ENCODE measurements at places on chromosomes 7 and 10.

GRCh38 chr7:158094046-158094445 lies 493.6 kb downstream of the PTPRN2 start:
- DNase-seq: no peak

DNA sequence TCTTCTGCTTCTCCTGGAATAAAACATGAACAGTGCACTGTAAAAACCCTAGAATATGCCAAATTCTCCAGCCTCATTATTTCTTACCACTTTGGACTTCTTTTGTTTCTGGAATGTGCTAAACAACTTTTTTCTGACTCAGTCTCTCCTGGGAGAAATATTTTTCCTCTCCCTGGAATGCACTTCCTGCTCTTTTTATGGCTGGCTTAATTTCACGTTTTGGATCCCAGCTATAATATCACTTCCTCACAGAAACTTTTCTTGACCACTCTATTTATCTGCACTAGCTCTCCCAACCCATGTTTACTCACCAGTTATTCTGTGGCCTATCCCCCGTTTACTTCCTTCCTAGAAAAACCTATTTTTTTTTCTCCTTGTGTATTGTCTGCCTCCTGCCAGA lies 26.7 kb downstream of the ABCB5 start:
- DNase-seq: no peak

- no peak for DNase-seq
Measured at GRCh38 chr10:7667262-7668141, 736 bp upstream of the ITIH5 start.

DNA sequence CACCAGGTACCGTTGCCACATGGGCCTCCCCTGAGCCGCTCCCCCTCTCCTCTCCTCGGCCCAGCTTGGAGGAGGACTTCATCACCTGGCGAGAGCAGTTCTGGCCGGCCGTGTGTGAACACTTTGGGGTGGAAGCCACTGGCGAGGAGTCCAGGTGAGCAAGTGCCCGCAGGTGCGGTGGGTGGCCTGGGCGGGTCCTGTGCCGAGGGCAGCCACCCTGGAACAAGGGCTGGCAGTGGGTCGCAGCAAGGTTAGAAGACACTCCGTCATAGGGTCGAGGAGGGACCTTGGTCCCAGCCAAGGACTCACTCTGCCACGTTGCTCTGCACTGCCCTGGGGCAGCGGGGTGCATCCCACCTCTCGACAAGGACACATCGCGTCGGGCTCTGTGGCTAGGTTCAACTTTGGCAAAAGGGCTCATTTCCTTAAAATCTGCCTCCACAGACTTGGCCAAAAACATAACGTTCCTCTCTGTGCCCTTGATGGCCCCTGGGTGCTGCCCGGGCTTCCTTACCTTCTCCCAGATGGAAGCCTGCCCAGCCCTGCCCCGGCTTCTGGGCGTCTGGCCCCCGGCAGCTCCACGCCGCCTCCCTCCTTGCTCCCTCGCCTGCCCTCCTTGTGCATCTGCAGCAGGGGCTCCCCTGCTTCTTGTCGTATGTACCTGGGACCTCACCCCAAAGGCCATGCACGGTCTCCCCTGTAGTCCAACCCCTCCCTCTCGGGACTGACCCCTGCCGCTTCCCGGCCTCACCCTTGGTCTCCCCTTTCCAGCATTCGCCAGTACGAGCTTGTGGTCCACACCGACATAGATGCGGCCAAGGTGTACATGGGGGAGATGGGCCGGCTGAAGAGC lies 12.7 kb downstream of the TMEM120A start:
- DNase-seq: no peak

- DNase-seq: no peak
Measured at GRCh38 chr10:61701055-61701705, 38.5 kb downstream of the CABCOCO1 start.

- DNase-seq: no peak
Measured at GRCh38 chr10:8137272-8137681, 82.8 kb downstream of the GATA3 start.

DNA sequence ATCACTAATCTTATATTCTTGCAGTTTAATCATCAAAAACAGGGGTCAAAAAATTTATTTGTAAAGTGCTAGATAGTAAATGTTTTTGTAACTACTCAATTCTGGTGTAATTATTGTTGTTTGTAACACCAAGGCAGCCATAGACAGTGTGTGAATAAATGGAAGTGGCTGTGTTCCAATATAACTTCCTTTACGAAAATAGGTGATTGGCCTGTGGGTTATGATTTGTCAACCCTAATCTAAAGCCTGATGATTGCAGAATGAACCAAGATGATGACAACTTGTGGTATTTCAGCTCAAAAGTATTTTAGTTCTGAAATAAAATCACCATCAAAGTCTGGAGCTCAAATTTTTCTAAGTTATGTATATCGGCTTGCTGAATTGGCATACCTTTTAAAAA lies 34.4 kb upstream of the ETV1 start:
- DNase-seq: no peak

GRCh38 chr7:82517050-82517449 lies 73.5 kb upstream of the CACNA2D1 start:
- no peak for DNase-seq

- peak; percentile 87 for DNase-seq
Measured at GRCh38 chr10:33136271-33136670, 178.2 kb upstream of the ITGB1 start.

DNA sequence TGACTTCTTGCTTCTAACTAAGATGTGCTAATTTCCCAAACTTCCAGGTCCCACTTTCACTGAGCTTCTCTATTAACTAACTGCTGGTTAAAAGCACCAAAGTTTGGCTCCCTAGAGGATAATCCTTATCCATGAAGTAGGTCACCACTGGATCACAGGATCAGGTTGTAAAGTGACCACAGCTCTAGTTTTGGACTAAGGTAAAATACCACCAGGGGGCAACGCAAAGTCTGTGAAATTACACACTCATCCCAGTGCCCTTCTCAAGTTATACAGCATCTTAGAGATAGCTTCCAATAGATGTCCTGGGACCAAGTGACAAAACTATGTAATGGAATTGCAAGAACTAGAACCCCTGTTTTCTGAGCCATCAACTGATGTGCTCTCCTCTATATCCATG lies 116.4 kb upstream of the ASAH2 start:
- no peak for DNase-seq

DNA sequence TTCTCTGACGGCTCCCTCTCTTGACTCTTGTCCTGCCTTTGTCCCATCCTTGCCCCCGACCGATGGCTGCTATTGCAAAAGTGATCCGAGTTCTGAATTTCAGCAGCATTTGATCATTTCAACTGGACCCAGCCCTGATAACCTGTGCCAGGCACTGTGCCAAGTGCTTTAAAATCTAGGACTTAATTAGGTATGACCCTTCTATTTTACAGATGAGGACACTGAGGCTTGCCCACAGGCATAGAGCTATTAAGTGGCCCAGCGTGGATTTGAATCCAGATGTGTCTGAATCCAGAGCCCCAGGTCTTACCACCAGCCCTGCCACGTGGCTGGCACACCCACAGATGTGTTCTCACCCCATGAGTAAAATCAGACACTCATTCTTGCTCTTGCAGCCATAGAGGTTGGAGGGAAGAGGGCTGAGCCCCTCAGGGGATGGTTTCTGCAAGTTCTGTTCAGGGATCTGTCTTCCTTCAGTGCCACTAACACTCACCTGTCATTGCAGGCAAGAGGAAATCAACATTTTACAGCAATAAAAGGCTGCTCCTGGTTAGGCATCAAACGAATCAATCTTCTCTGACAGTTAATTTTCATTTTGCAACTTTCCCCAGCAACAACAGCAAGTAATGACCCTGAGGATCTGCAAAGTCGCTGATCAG lies 101.2 kb downstream of the GRID1 start:
- DNase-seq: no peak

GRCh38 chr7:47351233-47352154 lies 230.4 kb downstream of the TNS3 start:
- DNase-seq: no peak

DNA sequence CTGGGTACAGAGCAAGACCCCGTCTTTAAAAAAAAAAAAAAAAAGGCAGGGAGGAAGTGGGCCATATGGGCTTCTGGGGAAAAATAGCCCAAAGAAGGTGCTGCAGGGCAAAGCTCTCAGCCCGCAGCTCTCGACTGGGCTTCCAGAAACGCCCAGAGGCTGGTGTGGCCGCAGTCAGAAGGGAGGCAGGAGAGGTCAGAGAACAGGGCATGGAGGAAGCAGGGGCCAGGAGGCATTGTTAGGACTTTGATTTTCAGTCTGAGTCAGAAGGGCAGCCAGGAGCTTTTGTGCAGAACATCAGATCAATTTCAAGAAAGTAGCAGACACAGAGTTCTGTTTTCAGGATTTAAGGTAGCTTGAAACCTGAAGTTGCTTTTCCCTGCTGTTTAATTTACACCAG lies 35.3 kb upstream of the CYTH3 start:
- no peak for DNase-seq

GRCh38 chr10:58615237-58615935 lies 102.7 kb downstream of the BICC1 start:
- DNase-seq: no peak

- no peak for DNase-seq
Measured at GRCh38 chr10:8137726-8138125, 83.2 kb downstream of the GATA3 start.

DNA sequence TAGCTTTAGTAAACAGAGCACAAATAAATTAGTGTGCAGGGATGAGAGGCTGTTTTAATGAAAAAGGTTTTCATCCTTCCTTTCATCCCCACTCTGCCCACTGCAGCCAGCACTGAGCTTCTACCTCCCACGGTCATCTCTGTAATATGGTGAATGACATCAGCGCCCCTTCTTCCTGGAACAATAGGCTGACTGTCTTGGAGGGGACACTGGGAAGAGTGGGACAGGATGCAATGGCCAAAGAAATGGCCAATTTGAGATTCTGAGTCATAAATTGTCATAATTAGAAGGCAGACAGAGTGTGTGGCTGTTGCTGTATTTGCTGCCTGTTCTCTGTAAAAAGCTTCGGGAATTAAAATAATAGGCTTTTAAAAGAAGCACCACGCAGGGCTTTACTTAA lies 126.7 kb upstream of the CALN1 start:
- DNase-seq: no peak

DNA sequence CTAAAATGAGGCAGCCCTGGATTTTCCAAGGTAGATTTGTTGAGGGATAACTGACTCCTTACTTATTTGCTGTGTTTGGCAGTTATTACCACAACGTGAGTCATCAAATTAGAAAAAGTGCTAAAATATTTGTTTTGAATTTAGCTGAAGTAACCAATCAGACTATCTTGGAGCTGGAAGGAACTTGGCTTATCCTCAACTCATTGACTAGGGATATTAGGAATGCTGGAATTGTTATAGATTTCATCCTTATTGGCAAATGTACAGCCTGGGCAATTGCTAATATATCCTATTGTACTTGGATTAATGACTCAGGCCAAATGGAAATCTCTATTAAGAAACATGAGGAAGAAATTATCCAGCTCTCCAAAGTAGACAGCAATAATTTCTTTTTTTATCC lies 1189.0 kb upstream of the LRRN3 start:
- no peak for DNase-seq

- DNase-seq: no peak
Measured at GRCh38 chr7:97835296-97836138, 36.7 kb downstream of the ASNS start.

DNA sequence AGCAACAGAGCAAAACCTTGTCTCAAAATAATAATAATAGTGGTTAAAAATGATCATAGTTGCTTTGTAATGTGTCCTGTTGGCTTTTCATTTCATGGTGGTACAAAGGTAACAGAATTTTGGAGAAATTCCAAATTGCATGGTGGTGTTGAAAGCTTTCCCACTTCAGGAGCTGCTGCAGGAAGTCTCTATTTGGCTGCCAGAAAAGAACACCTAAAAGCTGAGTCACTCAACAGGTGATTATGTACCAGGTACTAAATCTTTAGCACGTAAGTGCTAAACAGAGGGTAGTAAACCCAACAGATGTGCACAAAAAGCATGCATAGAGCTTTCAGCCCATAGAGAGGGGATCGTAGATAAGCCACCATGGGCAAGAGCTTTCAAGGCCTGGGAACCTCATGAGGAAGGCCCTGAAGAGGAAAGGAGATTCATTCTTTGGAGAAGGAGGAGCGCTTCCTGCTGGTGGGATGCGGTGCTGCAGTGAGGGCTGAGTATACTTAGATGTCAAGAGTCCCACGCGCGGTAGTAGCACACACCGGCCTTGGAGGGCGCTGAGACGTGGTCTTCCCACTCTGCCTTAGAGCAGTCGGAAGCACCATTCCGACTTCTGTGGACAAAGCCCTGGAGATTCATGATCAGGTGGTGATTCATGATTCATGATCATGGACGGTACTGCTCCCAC lies 118.7 kb downstream of the RALA start:
- no peak for DNase-seq

- no peak for DNase-seq
Measured at GRCh38 chr7:14666913-14667312, 235.6 kb downstream of the DGKB start.

DNA sequence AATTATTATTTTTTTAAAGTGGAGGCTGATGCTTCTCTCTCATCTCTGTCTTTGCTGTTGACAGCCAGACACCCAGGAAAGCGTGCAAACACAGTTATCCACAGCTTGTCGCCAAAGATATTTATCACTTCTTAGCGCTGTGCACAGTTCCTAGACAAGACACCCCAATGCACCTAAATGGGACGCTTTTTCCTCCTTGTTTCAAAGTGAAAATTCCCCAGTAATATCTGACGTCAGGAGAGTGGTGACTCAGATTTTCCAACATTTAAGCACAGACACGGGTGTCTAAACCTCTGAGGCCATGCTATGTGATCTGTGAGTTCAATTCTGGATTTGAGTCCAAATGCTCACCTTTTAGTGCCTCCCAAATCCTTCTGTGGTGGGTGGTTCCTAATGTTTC lies 151.6 kb downstream of the EMX2 start:
- no peak for DNase-seq

DNA sequence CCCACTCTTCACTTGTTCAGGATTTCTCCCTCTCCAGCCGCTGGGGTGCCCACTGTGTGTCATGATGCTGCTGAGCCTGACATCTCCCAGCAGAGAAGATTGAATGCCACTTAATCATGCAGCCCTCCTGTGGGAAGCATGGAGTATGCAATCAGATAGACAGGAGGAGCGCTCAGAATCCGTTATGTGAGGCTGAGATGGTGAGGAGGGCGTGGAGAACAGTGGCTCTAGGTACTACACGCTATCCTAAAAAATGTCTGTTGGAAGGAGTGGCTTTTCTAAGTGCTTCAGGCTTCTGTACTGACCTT lies 334.3 kb downstream of the LRMDA start:
- DNase-seq: no peak

GRCh38 chr7:143934526-143935325 lies at the start of gene OR2F2:
TSS of gene OR2F2 (plus strand) at chr7:143935233. CDS start at chr7:143935233, 0 bp downstream.
- no peak for DNase-seq

- no peak for DNase-seq
Measured at GRCh38 chr7:107043921-107044346, 571 bp upstream of the PRKAR2B start.

- DNase-seq: no peak
Measured at GRCh38 chr10:58514111-58514770, 1.6 kb downstream of the BICC1 start.

- peak; percentile 55 for DNase-seq
Measured at GRCh38 chr10:98414932-98415730, at the start of gene PYROXD2. TSS of gene PYROXD2 (minus strand) at chr10:98415182. CDS start at chr10:98415135, 47 bp downstream.
